Fibroblast of gingiva (primary cell): ENCODE measurements at places on chromosomes 6 and 20.

- DNase-seq, result peak; percentile 49
Observed at GRCh38 chr6:135537741-135538301, 40.3 kb upstream of the AHI1 start.

GRCh38 chr20:7723284-7723683 lies 217.0 kb downstream of the HAO1 start:
- peak; percentile 70 for DNase-seq

GRCh38 chr20:48287021-48287494 lies 501.8 kb upstream of the SULF2 start:
- peak; percentile 17 for DNase-seq

- no peak for DNase-seq
Observed at GRCh38 chr6:12962529-12962928, 246.0 kb downstream of the PHACTR1 start.

DNA sequence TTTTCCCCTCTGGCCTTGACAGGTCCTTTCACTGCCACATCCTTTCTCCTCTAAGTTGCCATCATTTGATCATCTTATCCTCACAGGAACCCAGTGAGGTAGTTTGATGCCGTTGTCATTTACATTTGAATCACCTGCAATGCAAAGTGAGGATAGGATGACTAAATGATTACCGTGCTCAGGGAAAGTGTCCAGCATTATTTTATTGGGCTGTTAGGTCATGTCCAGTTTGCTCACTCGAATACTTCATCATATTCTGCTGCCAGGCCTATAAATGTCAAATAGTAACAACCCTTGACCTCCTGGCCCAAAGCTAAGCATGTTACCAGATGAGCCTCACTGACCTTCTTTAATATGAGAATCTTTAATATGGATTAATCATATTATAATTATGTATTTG lies 1068.7 kb upstream of the FLRT3 start:
- DNase-seq, result no peak

- DNase-seq, result no peak
Observed at GRCh38 chr6:44146685-44147084, 11.9 kb upstream of the CAPN11 start.
